Neural cell (in vitro differentiated cells): ENCODE measurements at places on chromosomes 3 and 15. TPM values are rescaled to one million over a fixed set of nuclear protein-coding genes. Genes with fewer than 3 reads are reported as not detected.

Gene FGF7
- polyA plus RNA-seq, result 0.04 and 0.88 TPM in 2 replicates

Gene RHCG
- polyA plus RNA-seq, result 0.32 TPM in 1 of 2 replicates, not detected in the other

Gene SEMA3G
- not detected in 2 replicates for polyA plus RNA-seq

Gene TTLL13
- polyA plus RNA-seq, result 0.33 TPM in 1 of 2 replicates, not detected in the other

Gene ACP3
- polyA plus RNA-seq, result not detected in 2 replicates

Gene NOP10
- polyA plus RNA-seq, result 263 and 288 TPM in 2 replicates

Gene ARRDC4
- polyA plus RNA-seq, result 38.6 and 39.7 TPM in 2 replicates

Gene MED12L
- polyA plus RNA-seq, result 28.5 and 35.5 TPM in 2 replicates

Gene THSD4
- 0.46 and 1.3 TPM in 2 replicates for polyA plus RNA-seq

Gene UROC1
- not detected in 2 replicates for polyA plus RNA-seq

Gene ZDHHC19
- 3.8 TPM in 1 of 2 replicates, not detected in the other for polyA plus RNA-seq

Gene NR2E3
- not detected in 2 replicates for polyA plus RNA-seq

Gene ECE2
- polyA plus RNA-seq, result 0.22 and 0.42 TPM in 2 replicates

Gene PPP1R14D
- polyA plus RNA-seq, result not detected in 2 replicates

Gene CMSS1
- 26.2 and 31.8 TPM in 2 replicates for polyA plus RNA-seq

Gene SNRPN
- 680 and 735 TPM in 2 replicates for polyA plus RNA-seq

Gene BCHE
- polyA plus RNA-seq, result 2.0 and 2.6 TPM in 2 replicates

Gene RBMS3
- polyA plus RNA-seq, result 0.34 and 0.53 TPM in 2 replicates

Gene PRR23C
- not detected in 2 replicates for polyA plus RNA-seq

Gene SNX1
- 35.7 and 44.7 TPM in 2 replicates for polyA plus RNA-seq

Gene KCNMB3
- 0.16 TPM in 1 of 2 replicates, not detected in the other for polyA plus RNA-seq

Gene C3orf22
- polyA plus RNA-seq, result not detected in 2 replicates

Gene CPNE9
- polyA plus RNA-seq, result 0.32 TPM in 1 of 2 replicates, not detected in the other

Gene GOLGA6L10
- polyA plus RNA-seq, result 7.4 and 7.9 TPM in 2 replicates

Gene COL8A1
- 0.04 and 0.92 TPM in 2 replicates for polyA plus RNA-seq

Gene HRG
- not detected in 2 replicates for polyA plus RNA-seq

Gene CYFIP1
- polyA plus RNA-seq, result 9.3 and 22.2 TPM in 2 replicates

Gene ZNF80
- 0.17 TPM in 1 of 2 replicates, not detected in the other for polyA plus RNA-seq

Gene VGLL3
- polyA plus RNA-seq, result 0.06 and 0.16 TPM in 2 replicates

Gene DNAH12
- polyA plus RNA-seq, result 1.6 and 1.8 TPM in 2 replicates

Gene AADACL2
- not detected in 2 replicates for polyA plus RNA-seq

Gene SLC28A1
- polyA plus RNA-seq, result not detected in 2 replicates

Gene SGO1
- polyA plus RNA-seq, result 0.71 and 0.92 TPM in 2 replicates

Gene ZPLD1
- polyA plus RNA-seq, result 0.50 TPM in 1 of 2 replicates, not detected in the other

Gene SAMD7
- not detected in 2 replicates for polyA plus RNA-seq

Gene SLC2A2
- polyA plus RNA-seq, result not detected in 2 replicates

Gene PPARG
- 0.35 and 0.54 TPM in 2 replicates for polyA plus RNA-seq

Gene ITPKA
- 0.20 and 1.1 TPM in 2 replicates for polyA plus RNA-seq

Gene TM4SF1
- polyA plus RNA-seq, result 0.81 and 2.2 TPM in 2 replicates

Gene FBXO40
- polyA plus RNA-seq, result not detected in 2 replicates

Gene GOLGA8G
- not detected in 2 replicates for polyA plus RNA-seq

Gene MME
- polyA plus RNA-seq, result 0.50 and 0.54 TPM in 2 replicates

Gene TPRG1
- 0.17 and 1.6 TPM in 2 replicates for polyA plus RNA-seq

Gene GRK7
- 0.16 TPM in 1 of 2 replicates, not detected in the other for polyA plus RNA-seq

Gene RASSF1
- 51.4 and 54.0 TPM in 2 replicates for polyA plus RNA-seq
